ENCODE measurements at places on chromosomes 7 and 10. TPM values are rescaled to one million over a fixed set of nuclear protein-coding genes. Genes with fewer than 3 reads are reported as not detected.

The PWWP2B gene
- 6.6 TPM for polyA plus RNA-seq

The PDLIM1 gene
- 69.7 TPM for polyA plus RNA-seq

The PRKG1 gene
- 14.2 TPM for polyA plus RNA-seq

The MEOX2 gene
- polyA plus RNA-seq, result 2.3 TPM

The CYP2C9 gene
- 1.6 TPM for polyA plus RNA-seq

The KCND2 gene
- 1.9 TPM for polyA plus RNA-seq

The SFRP5 gene
- polyA plus RNA-seq, result 0.10 TPM

The THNSL1 gene
- polyA plus RNA-seq, result 13.8 TPM

The ZSCAN25 gene
- polyA plus RNA-seq, result 17.3 TPM

The UPK3BL2 gene
- 2.5 TPM for polyA plus RNA-seq

The TMEM196 gene
- polyA plus RNA-seq, result 0.08 TPM

Measured in left renal cortex interstitium (tissue), 4 donors.